A172 (cell line): ENCODE measurements at places on chromosomes 1 and 21.
A peak's percentile ranks its signal among the peaks of the same experiment; 100 is the strongest.

GRCh38 chr1:203860396-203861025 is 888 bp upstream of the SNRPE start:
- peak; percentile 73 for DNase-seq

DNA sequence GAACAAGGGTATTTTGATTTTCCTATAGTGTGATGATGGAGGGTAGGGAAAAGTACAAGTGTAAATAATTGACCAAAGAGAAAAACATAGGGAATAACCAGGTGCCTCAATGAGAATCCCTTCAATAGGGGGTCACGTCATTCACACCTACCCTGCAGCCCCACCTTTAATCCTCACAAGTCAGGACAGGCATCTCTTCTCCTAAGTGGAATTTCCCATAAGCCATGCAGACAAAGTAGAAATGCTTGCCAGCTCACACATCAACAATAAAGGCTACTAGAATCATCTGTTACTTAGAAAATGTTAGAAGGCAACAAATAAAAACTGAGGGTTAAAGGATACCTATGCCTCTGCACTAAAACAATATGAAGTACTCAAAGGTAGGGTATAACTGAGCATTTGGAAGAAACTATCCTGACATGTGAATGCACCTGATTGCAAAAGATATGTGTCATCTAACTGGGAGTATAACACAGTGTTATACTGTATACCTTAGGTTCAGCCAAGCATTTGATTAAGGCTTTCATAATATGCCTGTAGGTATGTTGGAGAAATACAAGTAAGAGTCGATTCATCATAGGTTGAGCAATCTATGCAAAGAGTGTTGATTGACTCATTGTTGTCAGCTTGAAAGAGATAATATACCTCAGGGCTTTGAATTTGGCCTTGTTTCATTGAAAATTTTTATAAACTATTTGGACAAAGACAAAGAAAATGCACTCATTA is 32.4 kb upstream of the ATP1A1 start:
- no peak for DNase-seq

DNA sequence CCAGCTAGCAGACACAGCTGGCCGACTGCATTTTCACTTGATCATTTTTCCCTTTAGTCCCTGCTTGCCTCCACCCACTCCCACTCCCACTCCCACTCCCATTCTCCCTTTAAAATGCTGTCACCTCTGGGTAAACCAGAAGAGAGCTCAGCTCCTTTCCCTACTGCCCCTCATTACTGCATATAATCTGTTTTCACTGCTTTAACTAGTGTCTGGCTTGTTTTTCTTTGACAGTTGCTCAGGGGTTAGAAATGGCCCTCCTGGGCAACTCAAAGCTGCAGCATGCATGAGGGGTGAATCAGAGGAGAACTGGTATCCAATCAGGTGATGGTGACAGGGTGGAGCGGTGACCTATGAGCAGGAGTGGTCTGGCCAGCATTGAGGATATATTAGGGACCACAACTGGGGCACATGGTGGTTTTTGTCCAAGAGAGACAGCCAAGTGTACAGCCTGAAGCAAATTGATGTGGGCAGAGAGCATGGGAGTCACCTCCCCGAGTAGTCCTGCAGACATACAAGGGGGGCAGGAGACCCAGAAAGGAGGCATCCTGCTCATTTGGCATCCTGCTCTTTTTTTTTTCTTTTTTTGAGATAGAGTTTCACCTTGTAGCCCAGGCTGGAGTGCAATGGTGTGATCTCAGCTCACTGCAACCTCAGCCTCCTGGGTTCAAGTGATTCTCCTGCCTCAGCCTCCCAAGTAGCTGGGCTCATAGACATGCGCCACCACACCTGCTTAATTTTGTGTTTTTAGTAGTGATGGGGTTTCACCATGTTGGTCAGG is 42.6 kb upstream of the SRSF10 start:
- DNase-seq, result peak; percentile 81

- no peak for DNase-seq
Measured at GRCh38 chr1:160709715-160710114, 1.9 kb downstream of the CD48 start.

DNA sequence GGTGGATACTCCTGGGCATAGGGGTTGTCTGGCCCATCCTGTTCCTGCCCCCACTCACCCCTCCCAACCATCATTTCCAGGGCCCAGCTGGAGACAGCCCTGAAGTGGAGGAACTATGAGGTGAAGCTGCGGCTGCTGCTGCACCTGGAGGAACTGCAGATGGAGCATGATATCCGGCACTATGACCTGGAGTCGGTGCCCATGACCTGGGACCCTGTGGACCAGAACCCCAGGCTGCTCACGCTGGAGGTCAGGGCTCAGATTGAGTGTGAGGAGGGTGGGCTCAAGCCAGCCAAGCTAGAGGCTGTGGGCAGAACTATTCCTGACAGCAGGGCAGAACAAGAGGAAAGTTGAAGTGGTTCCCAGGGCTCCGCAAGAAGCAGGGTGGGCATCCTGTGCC is 14.2 kb downstream of the RHOC start:
- DNase-seq, result no peak

GRCh38 chr1:24437631-24438396 is 22.2 kb downstream of the NIPAL3 start:
- no peak for DNase-seq

GRCh38 chr1:206937425-206937824 is 8.8 kb downstream of the PIGR start:
- no peak for DNase-seq

- DNase-seq, result no peak
Measured at GRCh38 chr1:61424382-61424781, 300.6 kb downstream of the TM2D1 start.

DNA sequence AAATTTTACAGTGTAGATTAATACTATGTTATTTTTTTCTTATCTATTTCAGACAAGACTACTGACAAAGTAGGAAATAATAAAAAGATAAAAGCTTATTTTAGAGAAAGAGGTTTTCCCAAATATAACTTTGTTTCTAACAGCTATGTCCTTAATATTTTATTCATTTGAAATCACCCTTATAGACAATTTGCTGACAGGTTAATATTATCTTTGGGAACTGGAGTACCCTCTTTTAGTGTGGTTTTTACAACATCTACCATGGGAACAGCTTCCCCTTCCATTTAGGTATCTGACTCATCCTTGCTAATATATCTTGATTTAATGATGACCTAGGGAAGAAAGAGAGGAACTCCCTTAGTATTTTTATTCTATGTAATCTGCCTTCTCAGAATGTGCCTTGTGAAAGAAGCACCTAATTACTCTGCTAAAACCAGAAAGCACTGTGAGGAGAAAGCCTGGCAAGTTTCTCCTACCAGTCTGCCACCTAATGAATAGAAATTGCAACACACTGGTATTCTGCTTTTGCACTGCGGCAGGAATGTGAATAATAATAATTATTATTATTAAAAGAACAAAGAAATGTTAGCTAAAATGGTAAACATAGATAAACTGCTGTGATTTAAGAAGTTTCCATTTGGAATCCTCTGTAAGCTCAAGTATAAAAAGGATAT is 192.8 kb downstream of the PDE4B start:
- no peak for DNase-seq

DNA sequence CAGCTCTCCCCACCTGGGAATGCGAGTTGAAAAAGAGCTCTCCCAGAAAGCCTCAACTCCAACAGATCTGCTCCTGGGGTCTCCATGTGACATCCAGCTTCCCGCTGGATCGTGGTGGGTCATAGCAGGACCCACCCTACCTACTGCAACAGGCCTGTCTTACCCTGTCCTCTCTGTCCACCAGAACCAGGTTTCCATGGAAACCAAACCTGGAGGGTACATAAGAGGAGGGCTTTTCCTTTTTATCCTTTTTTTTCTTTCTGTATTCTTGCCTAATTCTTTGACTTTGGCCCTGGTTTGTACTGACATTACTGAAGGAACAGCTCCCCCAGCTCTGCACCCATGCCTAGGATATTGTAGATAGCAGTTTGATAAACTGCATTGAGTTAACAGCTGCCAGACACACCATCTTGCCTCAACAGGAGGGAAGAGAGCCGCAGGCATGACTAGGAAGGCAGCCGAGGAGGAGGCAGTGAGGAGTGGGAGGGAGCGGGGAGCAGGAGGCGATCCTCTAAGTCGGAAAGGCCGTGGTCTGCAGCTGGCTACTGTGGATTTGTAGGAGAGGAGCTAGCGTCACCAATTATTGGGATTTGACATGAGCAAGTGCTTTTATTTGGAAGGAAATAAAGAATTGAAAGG is 9.7 kb upstream of the FMOD start:
- no peak for DNase-seq

- no peak for DNase-seq
Measured at GRCh38 chr1:68433395-68433794, 16.4 kb downstream of the RPE65 start.

DNA sequence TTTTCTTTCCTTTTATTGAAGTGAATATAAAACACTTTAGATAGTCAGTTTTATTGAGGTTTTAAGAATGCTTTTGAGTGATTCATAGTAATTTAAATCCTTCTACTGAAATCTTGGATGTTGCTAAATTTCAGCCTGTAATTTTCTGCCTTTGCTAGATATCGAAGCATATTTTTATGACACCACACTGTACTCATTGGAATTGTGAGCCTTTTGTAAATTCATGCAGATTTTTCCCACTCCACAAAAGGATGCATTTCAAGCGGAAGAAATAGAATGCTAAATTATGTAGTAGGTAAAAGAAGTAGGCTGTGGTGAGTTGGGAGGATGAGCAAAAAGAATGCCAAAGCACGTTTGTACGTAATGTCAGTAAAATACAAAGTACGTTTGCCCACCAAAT is 13.8 kb downstream of the SNX7 start:
- no peak for DNase-seq

DNA sequence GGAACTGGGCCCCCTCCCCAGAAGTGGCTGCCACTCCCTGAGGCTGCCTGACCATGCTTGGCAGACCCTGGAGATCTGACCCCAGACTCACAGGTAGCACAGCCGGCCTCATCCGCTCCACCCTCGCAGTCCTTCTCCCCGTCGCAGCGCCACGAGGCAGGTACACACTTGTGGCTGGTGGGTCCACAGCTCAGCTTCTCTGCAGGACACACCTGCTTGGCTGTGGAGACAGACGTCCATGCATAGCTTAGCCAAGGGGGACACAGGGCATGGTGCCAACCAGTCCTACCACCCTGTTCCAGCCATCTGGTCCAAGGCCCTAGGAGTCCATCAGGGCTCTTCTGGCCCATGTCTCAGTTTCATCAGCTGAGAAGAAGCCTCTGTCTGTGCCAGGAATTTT is 42.2 kb upstream of the MAGOH start:
- DNase-seq, result no peak

DNA sequence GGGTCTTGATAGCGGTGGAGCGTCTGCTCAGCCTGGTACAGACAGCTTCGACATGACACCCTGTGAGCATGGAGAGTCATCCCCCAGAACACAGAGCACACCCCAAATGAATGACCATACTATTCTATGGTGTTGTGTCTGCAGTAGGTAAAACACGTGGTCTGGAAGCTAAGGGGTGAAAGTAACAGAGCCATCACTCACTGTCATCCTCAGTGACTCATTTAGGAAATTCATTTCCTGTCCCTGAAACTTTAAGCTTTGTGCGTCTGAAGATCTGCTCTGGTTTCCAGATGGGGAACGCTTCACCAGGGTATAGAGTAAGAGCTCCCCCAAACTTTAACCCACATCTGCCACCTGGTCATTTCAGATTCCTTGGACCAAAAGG is 94.8 kb upstream of the DISP3 start:
- peak; percentile 65 for DNase-seq
